ENCODE measurements at places on chromosomes 12 and 14.
A peak's percentile ranks its signal among the peaks of the same experiment; 100 is the strongest.

GRCh38 chr12:29762637-29763300 is 21.0 kb downstream of the TMTC1 start:
- no peak for DNase-seq

DNA sequence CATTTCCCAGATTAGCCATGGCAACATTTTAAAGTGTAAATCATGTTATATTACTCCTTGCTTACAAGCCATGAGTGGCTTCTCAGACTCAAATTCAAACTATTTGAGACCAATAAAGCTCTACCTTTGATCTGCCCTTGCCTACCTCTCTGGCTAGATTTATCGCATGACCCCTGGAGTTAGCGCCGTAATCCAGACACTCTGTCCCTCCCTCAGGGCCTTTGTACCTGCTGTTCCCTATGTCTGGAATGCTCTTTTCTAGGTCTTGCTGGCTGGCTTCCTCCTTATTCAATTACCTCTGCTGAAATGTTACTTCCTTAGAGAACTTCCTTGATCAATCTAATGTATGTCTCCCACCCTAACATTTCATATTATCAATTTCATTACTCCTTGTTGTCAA is 16.3 kb downstream of the SIX4 start:
- DNase-seq: no peak

DNA sequence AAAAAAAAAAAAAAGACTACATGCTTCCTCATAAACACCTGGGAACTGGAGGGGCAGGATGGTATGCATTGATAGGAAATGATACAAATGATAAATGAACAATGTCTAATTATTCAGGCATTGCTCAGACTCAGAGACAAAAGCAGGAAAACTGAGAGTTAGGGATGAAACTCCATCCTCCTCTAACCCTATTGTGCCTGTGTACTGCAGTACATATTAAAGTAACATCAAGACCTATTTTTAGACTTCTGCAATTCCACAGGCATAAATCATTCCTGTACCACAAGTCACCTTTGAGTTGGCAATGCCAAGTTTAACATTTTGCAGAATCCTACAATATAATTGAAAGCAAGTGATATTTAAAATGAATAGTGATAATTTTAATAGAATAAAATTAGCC is 156.5 kb upstream of the USP15 start:
- no peak for DNase-seq

DNA sequence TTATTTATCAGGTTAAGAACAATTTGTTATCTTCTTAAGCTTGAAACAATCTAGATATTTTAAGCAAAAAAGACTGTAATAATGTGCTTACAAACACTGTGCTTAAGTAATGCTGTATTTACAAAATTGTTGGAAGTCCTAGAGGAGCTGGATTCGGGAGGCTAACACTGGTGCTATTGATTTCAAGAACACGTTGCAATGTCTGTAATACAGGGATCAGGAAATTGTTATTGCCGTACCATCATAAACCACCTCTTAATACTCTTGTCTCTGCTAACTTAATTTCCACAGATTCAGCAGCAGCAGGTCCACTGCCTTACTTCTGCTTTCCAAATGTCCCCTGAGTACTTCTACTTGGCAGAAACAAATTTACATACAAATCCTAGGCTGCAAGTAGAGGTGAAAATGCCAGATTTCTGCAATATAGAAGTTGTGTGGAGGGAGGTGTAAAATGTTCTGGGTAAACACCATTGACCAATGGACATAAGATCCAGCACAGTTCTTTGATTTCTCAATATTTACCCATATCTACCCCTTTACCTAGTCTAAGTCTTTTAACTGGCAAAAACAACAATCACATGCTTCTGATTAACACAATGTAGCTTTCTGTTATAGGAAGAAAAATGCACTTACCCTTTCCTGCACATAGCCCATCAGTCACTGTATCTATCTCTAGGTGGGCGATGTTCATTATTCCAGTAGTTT is 663.4 kb downstream of the TMTC2 start:
- DNase-seq: no peak

GRCh38 chr12:111406474-111407376 is 1.0 kb downstream of the SH2B3 start:
- peak; percentile 48 for DNase-seq

All from stimulated activated CD4-positive, alpha-beta T cell treated with anti-CD3 and anti-CD28 coated beads, Interleukin-4, amount 100 ng/mL, for 48 hours (primary cell).